ENCODE measurements at places on chromosomes 4 and X.

DNA sequence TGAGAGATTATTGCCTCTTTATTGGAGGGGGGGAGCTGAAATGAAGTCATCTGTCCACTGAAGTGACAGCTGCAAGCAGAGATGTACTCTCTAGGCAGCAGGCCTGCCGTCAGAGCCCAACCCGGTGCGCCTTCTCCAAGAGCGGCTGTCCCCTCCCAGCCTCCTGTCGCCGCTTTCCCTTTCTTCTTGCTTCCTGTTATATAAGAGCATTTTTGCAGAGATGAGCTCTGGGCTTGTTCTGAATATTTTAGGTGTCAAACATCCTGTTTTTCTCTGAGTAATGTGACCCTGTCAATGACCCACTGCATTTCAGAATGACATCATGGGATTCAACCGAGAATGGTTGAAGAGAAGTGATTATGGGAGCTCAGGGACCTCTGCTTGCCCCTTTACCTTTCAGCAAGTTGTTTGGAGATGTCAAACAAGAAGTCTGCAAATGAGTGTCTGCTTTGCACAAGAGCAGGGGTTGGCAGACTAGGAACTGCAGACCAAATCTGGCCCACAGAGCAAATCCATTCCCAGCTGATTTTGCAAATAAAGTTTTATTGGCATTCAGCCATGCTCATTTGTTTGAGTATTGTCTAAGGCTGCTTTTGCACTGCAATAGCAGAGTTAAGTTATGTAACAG, 79.9 kb downstream of the SLC9A6 start:
- peak; percentile 11 for DNase-seq

- DNase-seq, result no peak
Observed at GRCh38 chr4:75251547-75251946, 262.7 kb downstream of the RCHY1 start.

GRCh38 chrX:11129534-11130105, 18.5 kb downstream of the HCCS start:
- DNase-seq, result peak; percentile 70

DNA sequence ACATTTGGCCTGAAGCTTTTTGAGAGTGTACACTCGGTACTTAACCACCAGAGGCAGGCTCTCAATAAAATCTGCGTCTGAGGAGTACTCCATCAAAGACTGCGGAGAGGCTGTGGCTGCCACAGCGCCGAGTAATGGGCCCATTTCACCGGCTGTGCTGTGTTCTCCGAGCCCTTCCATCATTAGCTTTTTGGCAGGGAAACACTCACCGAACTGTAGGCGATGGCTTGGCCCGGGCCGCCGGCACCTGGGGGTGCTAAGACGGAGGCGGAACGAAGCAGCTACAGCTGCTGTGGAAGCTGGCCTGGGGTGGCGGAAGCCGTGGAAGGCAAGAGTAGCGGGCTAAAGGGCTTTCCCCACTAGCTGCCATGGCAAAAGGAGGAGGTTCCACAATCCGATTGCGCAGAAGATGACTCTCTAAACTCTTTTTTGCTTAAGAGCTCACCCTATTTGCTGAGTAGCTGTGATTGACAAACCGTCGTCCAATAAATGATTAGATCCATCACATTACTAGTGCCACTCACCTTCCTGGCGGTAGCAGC, 48.5 kb upstream of the PABPC1L2A start:
- DNase-seq, result no peak

GRCh38 chr4:87657525-87657924, 7.4 kb downstream of the DMP1 start:
- DNase-seq, result no peak

GRCh38 chrX:14837155-14837554, 35.7 kb downstream of the FANCB start:
- DNase-seq, result no peak

- no peak for DNase-seq
Observed at GRCh38 chr4:1746919-1747602, 25.7 kb downstream of the TACC3 start.

DNA sequence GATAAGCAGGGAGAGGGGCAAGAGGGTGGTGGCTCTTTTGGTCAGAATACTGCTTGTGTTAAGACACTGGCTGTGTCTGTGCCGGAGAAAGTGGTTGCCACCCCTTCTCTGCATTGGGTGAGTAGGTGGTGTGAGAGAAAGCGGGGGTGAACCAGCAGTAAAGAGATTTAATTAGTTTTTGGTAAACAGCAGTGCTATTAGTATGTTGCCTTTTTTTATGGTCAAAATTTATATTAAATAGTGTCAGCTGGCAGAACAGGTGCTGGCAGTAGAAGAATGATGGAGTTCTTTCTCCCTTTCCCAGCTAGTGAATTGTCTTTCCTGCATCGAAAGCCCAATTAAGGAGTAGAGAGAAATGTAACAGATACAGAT, 181.6 kb downstream of the LARP7 start:
- peak; percentile 17 for DNase-seq

GRCh38 chr4:6104541-6105130, 86.4 kb upstream of the C4orf50 start:
- DNase-seq, result no peak

DNA sequence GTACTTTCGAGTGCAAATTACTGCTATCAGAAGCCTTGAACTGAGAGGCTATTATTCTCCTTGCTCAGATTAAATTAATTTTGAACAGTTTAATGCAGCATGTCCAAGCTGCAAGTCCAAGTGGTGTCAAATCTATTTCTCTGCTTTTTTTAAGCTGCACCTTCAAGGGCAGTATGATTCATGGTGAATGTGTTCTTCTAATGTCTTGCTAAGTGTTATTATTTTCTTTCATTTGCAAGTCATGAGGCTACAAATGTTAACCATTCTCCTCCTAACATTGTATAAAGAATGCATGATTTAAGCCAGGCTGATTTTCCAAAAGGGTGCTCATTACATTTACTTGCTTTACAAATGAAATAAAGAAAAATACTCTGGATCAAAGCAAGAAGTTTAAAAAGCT, 200.4 kb downstream of the TEX13C start:
- DNase-seq, result no peak

DNA sequence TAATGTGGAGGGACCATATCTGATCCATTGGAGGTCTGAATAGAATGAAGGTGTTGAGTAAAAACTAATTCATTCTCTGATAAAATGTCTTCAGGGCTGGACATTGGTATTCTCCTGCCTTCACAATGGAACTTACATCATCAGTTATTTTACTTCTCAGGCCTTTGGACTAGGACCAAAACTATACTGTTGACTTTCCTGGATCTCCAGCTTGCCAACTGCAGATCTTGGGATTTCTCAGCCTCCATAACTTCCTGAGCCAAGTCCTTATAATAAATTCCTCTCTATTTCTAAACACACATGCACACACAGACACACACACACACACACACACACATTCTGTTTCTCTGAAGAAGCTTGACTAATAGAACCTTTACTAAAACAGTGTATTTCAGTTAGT, 1858.6 kb upstream of the ADGRL3 start:
- no peak for DNase-seq

DNA sequence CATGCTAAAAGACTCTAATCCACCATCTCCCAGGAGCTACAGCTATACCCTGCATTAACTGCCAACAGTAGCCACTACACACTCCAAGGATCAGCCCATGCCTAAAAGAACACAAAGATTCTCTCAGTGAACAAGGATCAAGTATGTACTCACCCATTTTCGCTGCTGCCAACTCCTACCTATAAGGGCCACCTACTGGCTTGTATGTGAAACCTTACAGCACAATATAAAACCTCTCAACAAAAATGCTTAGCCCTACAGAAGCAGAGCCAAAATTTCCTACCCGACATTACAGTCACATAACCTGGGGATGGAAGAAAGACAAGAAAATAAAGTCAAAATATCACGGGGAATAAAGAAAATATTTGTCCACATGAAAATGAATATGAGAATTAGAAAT, 562.8 kb upstream of the POU3F4 start:
- no peak for DNase-seq

DNA sequence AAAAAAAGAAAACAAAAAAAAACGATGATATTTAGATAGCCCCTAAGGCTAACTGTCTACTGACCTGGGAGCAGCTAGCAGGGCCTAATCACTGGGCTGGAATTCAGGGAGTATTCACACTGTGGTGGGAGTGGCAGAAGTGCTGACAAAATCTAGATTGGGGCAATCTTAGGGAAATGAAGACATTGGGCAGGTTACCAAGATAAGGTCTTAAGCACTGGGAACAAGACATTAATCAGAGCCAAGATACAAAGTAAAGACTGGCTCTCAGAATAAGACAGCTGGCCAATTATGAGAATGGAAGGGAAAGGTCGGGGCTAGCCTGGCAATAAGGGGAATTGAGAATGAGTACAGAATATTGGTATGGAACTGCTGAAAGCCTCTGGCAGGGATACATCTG, 100.2 kb upstream of the GRIA3 start:
- DNase-seq, result no peak

- peak; percentile 77 for DNase-seq
Observed at GRCh38 chr4:53929955-53930798, 134.2 kb downstream of the CHIC2 start.

DNA sequence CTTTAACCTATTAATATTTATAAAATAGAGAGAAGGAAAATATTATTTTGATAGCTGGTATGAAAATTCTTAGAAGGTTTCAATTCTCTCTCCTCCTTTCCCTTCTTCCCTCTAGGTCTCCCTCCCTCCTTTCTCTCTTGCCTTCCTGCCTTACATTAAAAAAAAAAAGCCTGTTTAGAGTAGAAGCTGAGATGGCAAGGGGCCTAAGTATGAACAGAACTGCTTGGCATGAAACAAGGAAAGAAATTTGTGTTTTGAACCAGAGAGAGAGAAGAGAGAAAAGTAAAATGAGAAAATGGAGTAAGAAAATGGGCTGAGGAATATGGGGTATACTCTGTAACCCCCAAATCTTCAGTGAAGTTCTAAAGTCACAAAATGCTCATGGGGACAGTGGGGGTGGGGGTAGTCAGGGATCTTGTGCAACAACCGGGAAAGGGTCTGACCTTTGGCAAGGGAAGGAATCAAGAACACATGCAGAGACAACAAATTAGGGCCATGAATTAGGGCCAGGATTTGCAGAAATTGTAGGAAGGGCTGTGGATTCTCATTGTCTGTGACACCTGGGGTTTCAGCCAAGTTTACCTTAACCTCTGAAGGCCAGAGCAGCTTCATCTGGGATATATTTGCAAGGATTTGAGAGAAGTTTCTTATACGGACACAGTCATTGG, 30.6 kb downstream of the SUPT20HL2 start:
- DNase-seq, result no peak

GRCh38 chrX:37871626-37872302, 24.4 kb upstream of the DYNLT3 start:
- DNase-seq, result no peak

GRCh38 chrX:20452487-20452886, 185.8 kb upstream of the RPS6KA3 start:
- DNase-seq, result no peak

GRCh38 chr4:89719536-89720090, 117.3 kb downstream of the SNCA start:
- DNase-seq, result no peak

DNA sequence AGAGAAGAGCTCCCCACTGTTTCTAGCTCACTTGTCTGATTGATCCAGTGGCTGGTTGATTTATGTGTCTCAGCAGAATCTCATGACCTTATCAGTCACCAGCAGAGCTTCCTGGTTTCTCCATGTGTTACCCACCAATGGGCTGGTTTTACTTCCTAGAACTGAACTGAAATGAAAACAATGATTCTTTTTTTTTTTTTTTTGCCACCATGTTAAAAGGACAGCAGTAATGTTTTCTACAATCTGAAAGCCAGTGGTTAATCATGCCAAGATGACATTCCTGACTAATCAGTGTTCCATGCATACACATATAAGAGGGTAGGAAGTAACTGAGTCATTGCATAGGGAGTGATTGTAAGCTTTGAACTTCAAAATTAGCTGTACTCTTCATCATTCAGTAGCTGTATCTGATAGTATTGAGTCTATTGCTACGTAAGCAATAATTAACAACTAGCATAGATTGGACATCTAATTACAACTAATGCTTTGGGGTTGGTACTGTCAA, 67.7 kb downstream of the SLC4A4 start:
- DNase-seq, result no peak

DNA sequence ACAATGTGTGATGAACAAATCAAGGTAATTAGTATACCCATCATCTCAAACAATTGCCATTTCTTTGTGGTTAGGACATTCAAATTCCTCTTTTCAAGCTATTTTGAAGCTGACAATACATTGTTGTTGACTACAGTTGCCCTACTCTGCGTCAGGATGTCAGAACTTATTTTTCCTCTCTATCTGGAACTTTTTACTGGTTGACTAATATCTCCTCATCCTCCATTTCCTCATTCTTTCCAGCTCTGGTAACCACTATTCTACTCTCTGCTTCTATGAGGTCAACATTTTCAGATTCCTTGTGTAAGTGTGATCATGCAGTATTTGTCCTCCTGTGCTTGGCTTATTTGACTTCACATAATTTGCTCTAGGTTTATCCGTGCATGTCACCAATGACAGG, 240.5 kb upstream of the HS3ST1 start:
- no peak for DNase-seq
